ENCODE measurements at places on chromosomes 6 and 20.

DNA sequence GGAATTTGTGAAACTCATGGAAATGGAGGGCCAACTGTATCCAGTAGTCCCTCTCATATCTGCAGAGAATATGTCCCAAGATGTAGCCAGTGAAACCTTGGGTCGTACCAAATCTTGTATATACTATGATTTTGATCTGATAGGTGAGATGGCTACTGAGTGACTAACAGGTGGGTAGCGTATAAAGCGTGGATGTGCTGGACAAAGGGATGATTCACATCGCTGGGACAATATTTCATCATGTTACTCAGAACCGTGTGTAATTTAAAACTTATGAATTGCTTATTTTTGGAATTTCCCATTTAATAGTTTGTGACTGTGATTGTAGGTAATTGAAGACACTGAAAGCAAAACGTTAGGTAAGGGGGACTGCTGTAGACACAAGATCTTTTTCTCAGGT is 144.1 kb downstream of the SMAP1 start:
- DNase-seq, result no peak

DNA sequence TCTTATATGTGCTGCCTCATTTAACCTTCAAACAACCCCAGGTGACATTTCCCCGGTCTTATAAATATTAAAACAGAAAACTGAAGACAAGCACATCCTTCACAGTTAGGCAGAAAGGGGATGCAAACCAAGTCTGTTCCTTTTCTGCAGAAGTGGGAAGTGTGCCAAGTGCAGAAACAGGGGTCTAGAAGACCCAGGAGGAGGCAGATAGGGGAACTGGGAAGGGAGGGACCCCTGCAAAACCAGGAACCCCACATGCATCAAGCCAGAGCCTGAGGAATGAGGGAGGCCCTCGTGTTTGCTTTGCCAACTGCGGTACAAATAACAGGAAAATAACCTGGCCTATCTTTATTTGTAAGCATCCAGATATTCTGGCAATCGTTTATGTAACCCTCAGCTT is 17.0 kb upstream of the CST3 start:
- DNase-seq, result no peak

- DNase-seq, result no peak
Observed at GRCh38 chr6:148415511-148416260, 73.0 kb downstream of the SASH1 start.

DNA sequence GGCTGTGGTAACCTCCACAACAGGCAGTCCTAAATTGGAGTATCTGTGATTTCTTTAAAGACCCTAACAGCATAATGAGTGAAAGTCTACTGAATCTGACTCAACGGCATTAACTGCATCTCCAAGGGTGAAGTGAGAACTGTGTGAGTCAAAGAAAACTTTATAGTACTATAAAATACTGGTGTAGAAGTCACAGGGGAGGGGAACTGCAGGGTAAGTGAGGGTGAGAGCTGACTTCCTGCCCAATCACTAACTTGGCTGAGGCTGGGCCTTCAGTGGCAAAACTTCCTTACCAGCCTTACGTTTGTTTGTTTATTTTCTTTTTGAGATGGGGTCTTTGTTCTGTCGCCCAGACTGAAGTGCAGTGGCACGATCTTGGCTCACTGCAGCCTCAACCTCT is 109.8 kb downstream of the PTPRK start:
- DNase-seq, result no peak

DNA sequence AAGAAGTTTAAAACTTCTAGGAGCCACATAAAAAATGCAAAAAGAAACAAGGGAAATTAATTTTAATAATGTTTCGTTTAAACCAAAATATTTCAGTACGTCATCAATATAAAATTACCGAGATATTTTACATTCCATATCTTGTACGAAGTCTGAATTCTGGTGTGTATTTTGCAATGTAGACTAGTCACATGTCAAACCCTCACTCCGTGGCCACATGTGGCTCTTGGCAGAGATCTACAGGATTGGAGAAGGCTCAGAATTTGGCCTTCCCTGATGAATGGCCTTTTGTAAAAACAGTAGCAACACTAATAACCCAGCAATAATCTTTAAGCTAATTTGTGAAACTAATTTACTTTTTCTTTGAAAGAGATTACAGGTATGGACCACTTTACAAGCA is 217.1 kb downstream of the PRL start:
- no peak for DNase-seq

DNA sequence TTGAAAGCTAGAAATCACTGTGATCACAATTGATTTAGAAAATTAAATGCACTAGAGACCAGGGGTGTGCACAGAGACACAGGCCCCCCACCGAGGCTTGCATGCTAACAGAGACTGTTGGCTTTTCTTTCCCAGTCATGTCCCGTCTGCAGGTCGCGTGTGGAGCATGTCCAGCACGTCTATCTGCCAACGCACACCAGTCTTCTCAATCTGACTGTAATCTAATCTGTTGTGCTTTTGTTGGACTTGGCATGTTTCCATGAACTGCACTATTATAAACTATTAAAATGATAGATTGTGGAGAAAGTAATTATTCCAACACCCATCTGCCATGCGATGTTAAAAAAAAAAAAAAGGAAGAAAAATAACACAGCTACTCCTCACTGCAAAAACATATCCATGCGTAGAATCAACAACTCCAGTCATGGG is 17.7 kb downstream of the MYLIP start:
- DNase-seq, result no peak

- DNase-seq, result no peak
Observed at GRCh38 chr6:40349123-40349900, 237.9 kb downstream of the LRFN2 start.

DNA sequence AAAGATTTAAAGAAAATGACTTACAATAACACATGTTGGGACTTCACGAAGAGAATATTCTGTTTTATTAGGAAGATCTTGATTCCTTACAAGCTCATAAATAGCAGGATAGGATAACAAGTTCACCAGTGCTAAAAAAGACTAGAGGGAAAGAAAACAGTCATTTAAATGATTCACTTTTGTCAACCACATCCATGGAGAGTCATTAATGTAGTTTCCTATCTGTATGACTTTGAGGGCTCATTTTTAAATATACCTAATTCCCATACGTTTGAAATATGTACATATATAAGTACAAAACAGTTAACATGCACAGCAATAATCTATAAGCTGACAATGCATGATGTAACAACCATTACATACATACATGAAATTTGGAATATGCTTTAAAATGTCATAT is 111.1 kb downstream of the TBC1D32 start:
- no peak for DNase-seq

DNA sequence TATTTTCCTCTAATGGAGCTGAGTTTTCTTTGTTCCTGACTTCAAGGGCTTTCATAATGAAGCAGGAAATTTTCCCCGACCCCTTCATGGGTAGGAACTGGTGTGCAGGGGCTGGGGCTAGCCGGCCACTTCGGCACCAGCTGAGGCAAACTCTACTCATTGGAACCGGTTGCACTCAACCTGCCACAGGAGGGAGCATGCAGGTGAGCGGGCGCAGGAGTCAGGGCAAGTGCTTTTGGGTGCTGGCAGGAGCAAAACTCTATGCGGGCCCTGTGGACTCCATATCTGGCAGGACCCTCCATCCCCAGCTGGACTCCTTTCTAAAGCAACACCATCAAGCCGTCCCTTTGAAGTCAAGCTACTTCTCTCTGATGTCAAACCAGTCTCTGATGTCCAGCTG is 244.2 kb downstream of the EPM2A start:
- no peak for DNase-seq

DNA sequence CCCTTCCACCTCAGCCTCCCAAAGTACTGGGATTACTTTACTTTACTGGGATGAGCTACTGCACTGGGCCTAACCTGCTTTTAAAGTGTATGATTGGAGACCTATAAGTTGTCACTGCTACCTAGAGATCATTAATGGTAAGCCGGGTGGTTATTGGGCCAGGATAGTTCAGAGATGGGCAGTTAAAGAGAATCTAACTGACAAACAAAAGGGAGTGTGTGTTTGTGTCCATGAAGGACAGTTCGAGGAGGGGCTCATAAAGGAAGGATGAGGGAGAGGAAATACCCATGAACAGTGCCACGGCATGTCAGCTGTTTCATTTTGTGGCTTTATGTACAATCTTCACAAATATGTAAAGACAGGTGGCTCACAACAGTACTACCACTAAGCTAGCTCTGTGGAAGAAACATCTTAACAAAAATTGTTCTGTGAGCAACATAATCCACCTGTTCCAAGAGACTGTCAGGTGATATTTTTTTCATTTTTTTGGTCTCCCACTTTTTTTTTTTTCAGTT is 69.7 kb upstream of the FAM8A1 start:
- no peak for DNase-seq

- DNase-seq, result no peak
Observed at GRCh38 chr20:58014628-58015315, 213.7 kb downstream of the ANKRD60 start.

- DNase-seq, result no peak
Observed at GRCh38 chr20:41668057-41668749, 50.0 kb upstream of the CHD6 start.

Data from stimulated activated CD4-positive, alpha-beta T cell treated with anti-CD3 and anti-CD28 coated beads, Interleukin-12 subunit alpha, Interleukin-12 subunit beta, amount 100 ng/mL, for 4 hours (primary cell).